ENCODE measurements at places on chromosomes 13 and 19.

- peak; percentile 59 for DNase-seq
These were observed 357.8 kb downstream of the DCT start for GRCh38 chr13:94121686-94122085.

DNA sequence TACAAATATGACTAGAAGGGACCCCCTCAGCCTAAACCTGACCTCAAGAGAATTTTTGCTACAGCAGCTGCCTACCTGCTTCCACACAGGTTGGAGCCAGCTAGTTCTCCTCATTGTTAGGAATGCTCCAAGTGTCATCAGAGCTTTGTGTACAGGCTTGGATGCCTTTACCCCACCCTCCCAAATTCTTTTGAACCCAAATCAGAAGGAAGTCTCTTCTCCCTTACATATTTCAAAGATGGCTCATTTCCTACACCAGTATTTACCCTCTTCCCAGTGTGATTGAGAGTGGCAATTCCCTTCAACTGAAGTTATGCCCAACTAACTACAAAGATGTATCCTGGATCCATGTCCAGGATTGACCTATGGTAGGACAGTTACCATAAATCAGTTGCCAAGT is 323.2 kb downstream of the OXGR1 start:
- no peak for DNase-seq

- peak; percentile 22 for DNase-seq
These were observed 60.9 kb downstream of the THSD1 start for GRCh38 chr13:52345048-52345447.

- DNase-seq: no peak
These were observed 11.8 kb upstream of the HSH2D start for GRCh38 chr19:16131648-16132047.

DNA sequence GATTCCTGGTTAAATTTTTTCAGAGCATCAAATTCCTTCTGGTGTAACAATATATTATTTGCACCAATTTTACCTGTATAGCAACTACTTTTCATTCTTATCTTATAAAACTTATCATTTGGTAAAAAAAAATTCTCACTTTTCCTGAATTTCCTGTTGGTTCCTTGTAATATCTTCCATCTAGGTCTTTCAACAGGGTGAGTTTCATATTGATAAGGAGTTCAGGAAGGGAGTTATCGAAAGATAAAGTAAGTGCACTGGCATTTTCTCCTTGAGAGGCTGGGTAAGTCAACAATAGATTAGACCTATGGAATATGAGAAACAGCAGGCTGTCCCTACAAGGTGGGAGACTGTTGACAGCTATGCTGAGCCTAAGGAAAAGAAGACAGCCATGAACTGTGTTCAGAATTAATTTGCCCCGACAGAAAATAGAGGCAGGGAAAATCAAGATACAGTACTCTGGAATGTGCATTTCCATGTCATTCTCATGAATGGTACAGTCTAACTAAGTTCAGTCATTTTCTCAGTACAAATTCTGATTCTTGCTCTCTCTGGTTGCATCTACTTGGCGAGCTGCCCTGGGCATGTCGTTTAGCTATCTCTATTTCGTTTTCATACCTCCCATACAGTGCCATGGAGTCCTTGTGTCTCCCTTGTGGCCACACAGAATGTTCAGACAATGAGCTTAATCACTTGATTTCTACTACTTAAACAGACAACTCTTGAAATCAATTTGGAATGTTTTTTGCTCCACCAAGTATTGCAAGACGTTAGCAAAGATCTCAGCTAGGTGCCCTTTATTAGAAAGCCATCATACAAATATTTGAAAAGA is 9.9 kb downstream of the IGFL1 start:
- no peak for DNase-seq

DNA sequence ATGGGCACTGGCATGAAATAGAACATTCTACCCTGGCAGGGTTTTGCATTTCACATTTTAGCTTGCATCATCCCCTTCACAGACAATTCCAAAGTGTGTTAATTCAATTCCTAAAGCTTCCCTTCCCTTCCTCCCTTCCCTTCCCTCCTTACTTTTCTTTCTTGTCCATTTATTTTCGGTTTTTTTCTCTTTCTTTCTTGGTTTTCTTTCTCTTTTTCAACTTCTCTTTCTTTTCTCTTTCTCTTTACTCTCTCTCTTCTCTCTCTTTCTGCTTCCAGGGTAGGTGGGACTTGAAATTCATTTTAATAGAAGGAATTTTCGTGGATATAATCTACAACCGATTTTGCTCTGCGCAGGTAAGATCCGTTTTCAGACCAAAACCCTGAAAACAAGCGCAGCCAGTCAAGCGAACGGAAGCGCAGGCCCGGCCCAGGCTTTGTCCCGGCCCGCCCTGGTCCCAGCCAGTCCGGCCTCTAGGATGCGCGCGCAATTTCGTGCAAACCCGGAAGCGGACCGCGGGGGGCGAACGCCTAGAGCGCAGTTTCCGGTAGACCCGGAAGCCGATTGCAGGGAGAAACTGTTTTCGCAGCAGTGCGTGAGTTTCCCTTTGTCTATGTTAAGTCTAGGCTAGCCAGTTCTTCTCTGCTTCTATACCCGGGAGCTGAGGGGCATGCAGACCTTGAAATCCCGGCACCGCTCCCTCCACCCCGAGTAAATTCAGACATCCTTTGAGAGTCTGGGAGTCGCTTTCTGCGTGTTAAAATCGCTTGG is at the start of gene ZNF528:
TSS of gene ZNF528 (plus strand) at position 540 of the 771 bp plus-strand sequence. CDS start 4,165 bp downstream, outside the sequence.
- DNase-seq: peak; percentile 82

DNA sequence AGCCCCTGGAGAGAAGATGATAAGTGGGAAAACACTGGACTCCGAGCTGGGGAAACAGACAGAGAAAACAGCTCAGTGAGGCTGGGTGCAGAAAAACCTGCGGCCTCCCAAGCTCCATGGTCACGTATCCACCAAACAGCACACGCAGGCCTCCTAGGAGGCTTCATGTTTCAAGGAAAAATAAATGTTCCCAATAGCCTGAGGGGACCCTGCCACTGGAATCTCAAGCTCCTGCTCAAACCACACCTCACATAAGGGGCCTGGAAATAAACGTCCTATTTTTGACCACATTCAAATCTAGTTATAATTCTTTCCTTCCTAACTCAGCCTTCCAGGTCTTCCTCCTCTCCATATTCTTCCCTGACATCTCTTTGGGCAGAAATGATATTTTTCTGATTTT is 225.7 kb downstream of the ABCC4 start:
- DNase-seq: no peak
